Esophagus squamous epithelium (tissue), 5 donors: ENCODE measurements at places on chromosomes 6 and 20.

DNA sequence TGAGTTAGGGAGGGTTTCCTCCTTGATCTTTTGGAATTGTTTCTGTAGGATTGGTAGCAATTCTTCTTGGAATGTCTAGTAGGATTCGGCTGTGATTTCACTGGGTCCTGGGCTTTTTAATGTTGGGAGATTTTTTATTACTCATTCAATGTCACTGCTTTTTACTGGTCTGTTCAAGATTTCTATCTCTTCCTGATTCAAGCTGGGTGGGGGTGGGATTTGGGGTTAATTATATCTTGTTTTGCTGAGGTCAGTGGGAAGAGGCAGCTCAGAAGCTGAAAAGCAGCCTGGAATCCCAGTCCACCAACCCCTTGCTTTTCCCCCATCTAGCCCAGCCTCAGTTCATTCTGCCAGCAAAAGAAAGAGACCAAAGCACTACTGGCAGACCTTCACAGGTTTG, 39.6 kb downstream of the SUMO4 start:
- no peak for DNase-seq

- DNase-seq: no peak
Measured at GRCh38 chr6:150567823-150568383, 31.8 kb upstream of the PLEKHG1 start.

GRCh38 chr20:59145247-59145923, 18.2 kb upstream of the ZNF831 start:
- no peak for DNase-seq

DNA sequence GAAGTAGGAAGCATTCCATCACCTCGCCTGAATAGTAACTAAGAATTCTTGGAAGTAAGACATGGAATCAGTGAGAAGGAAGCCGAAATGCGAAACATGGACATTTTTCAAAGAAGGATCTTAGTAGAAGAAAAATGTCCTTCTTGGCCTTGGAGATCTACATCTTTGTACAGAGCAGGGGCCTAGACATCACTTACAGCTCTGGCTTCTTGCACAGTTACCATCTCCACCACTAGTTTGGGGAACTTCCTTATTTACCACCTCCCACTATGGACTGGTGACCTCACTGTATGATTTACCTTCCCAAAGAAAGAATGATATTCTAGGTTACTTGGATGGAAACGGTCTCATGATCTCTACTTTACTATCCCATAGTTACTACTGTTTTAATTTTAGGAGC, 15.7 kb downstream of the CASS4 start:
- DNase-seq: no peak

- no peak for DNase-seq
Measured at GRCh38 chr20:54067606-54068174, 2.7 kb downstream of the BCAS1 start.

- DNase-seq: no peak
Measured at GRCh38 chr6:116877743-116878142, 701 bp downstream of the RFX6 start.

- no peak for DNase-seq
Measured at GRCh38 chr6:121492536-121492935, 57.1 kb downstream of the GJA1 start.

DNA sequence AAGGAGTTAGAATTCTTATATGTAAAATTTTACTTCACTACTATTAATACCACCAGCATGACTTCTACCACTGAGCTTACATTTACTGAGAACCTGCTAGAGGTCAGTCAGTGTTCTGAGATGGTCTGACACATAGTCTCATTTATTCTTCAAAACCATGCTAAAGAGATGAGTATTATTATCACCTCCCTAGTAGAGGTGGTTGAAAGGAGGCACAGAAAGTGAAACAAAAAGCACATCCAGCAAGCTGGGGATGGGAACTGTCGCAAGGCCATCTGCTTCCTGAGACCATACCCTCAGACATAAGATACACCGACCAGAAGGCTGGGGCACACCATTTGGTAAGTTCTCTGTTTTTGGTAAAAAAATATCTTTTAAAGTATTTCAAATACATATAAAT, 137.7 kb downstream of the INSM1 start:
- DNase-seq: no peak
